RWPE2 (cell line): ENCODE measurements at places on chromosomes 13 and 19.
A peak's percentile ranks its signal among the peaks of the same experiment; 100 is the strongest.

- DNase-seq, result no peak
Observed at GRCh38 chr13:81987677-81988357, 1646.9 kb upstream of the SPRY2 start.

DNA sequence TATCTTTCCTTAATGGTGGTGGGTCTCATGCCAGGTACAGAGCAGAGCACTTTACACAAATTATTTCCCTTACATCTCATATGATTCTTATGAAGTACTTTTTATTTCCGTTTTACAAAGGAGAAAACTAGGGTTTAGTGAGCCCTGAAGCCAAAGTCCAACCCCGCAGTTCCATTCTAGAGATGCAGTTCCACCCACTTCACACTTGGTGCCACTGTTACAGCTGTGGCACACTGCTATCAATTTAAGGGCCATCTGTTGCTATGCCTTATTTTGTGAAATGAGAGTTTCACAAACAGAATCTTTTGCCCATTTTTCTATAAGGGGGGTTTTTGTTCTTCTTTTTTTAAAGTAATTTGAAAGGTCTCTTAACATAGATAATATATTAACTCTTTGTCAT is 12.9 kb downstream of the MIPEP start:
- no peak for DNase-seq

DNA sequence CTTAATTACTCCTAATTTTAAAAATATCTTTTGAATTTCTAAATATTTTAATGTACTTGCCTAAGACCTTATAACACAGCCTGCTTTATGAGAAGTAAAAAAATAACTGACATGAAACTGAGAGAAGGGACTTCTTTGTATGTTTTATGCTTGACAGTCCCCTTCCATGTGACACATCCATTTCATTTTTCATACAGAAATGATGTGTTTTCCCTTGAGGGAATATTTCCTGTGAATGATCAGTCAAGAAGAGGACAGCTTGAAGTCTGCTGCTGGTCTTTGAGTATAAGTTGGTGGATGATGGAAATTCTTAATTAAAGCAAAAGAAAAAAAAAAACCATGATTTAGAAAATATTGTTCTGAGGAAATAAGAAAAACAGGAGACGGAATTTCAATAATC is 230.4 kb upstream of the KLHL1 start:
- DNase-seq, result no peak

GRCh38 chr13:31310786-31311185 is 111.0 kb downstream of the B3GLCT start:
- no peak for DNase-seq

GRCh38 chr19:10690341-10690781 is 10.9 kb upstream of the QTRT1 start:
- no peak for DNase-seq

DNA sequence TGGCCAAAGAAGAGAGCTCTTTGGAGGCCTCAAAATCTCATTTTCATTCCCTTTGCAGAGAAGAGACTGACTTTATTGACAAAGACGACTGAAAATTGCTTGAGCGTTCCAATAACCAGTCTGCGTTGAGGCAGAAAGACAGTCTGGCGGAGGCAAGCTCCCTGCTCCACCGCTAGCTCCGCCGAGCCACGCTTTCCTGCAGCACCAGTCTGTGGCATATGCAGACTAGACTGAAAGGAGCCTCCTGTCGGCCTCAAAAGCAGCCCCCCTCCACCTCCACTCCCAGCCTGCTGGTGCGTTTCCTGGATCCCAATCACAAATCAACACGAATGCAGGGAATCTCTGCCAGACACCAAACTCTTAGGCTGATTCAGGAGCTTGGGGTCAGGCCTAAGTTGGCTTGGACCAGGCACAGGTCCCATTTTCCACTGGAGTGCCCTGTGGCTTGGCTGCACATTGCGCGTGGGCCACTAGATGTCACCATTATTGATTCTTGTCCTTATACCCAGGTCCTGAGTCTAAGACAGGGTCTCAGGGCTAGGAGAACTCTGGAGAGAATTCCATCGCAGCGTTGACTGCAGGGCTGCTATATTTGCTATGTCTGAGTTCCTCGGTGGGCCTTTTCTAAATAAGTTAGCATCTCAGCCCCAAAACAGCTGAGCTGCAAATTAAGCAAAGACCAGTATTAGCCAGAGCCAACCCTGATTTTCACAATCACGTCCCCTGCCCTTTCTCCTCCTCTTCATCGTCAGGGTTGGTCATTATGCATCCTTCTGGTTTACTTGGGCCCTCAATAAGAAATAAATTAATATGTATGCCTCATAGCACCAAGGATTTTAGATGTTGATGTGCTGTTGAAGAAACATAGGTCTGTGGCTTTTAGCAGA is 5.2 kb upstream of the ZNF507 start:
- no peak for DNase-seq

- no peak for DNase-seq
Observed at GRCh38 chr13:87537951-87538350, 133.2 kb upstream of the SLITRK5 start.

DNA sequence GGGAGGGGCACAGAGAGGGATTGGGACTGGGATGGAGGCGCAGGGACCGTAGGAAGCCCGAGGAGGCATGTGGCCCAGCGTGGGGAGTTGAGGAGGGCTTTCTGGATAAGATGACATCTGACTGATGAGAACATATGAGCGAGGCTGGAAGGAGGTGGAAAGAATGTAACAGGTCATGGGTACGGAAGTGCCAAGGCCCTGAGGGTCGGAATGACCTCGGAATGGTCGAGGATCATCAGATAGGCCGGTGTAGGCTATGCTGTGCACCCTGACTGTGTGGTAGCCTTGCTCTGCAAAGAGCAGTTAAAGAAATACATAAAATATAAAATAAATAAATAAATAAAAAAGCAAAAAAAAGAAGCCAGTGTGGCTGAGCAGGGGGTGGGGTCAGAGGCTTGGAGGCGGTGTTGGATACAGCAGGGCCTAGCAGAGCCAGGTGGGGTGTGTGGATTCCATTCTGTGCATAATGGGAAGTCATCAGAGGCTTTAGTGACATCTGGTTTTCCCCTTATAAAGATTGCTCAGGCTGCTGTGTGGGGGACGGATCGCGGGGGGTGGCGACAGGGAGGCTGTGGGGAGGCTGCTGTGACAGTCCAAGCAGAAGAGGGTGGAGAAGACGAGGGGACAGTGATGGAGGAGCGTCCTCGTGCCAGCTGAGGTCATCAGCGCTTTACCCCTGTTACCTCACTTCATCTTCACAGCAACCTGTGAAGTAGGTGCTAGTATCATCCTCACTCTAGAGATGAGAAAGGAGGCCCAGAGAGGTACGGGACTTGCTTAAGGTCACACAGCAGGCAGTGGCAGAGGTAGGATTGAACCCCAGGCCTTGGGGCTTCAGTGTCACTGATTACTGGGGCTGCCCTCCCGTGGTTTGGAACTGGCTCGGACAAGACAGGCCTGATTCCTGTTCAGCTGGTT is 5.0 kb downstream of the PAK4 start:
- DNase-seq, result no peak

- DNase-seq, result no peak
Observed at GRCh38 chr19:41478875-41479756, 36.2 kb downstream of the ERICH4 start.

- no peak for DNase-seq
Observed at GRCh38 chr13:90382425-90382824, 965.1 kb upstream of the MIR17HG start.

DNA sequence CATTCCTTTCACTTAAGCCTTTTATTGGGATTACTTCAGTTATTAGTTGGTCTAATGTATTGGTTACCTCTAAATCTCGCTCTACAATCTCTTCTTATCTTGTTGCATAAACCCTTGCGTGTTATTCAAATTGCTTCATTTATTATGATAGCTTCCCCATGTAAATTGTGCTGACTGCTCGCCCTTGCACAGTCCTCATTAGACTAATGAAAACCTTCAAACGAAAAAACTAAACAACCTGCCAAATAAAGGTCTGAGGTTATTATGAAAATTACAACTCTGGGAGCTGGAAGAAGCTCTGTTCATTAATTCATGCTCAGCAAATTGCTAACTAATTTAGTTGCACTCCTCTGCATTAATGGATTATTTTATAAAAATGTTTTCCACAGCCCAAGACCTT is 320.1 kb downstream of the DACH1 start:
- no peak for DNase-seq

- DNase-seq, result no peak
Observed at GRCh38 chr13:94996445-94996844, 284.1 kb upstream of the SOX21 start.

- DNase-seq, result peak; percentile 21
Observed at GRCh38 chr13:114112826-114113322, 19.5 kb downstream of the RASA3 start.

DNA sequence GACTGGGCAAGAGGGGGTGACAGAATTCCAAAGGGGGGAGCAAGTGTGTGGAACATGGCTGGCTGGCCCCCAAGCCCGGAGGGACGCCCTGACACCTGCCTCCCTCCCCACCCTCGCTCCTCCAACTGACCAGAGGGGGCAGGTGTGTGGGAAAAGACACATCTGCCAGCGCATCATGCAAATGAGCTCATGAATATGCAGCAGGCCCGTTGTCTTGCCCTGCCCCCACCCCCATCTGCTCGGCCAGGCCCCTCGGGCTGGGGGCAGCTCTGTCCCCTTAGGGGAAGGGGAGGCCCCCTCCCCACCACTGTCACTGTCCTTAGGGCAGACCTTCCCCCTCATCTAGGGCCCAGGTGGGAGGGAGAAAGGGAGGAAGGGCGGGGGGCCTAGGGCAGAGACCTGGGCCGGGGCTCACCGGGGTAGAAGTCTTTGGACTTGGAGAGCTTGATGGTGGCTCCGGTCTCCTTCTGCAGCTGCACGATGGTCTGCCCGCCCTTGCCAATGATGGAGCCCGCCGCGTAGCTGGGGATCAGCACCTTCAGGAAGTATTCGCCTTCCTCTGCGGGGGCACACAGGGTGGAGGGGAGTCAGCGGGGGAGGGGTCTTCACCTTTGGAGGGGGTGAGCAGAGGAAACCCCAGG is 12.9 kb downstream of the NOVA2 start:
- no peak for DNase-seq

- DNase-seq, result no peak
Observed at GRCh38 chr13:65540175-65540574, 1690.0 kb downstream of the PCDH9 start.

- no peak for DNase-seq
Observed at GRCh38 chr19:13932911-13933393, 5.3 kb downstream of the PODNL1 start.

- no peak for DNase-seq
Observed at GRCh38 chr19:49904136-49904535, 7.4 kb upstream of the IL4I1 start.

DNA sequence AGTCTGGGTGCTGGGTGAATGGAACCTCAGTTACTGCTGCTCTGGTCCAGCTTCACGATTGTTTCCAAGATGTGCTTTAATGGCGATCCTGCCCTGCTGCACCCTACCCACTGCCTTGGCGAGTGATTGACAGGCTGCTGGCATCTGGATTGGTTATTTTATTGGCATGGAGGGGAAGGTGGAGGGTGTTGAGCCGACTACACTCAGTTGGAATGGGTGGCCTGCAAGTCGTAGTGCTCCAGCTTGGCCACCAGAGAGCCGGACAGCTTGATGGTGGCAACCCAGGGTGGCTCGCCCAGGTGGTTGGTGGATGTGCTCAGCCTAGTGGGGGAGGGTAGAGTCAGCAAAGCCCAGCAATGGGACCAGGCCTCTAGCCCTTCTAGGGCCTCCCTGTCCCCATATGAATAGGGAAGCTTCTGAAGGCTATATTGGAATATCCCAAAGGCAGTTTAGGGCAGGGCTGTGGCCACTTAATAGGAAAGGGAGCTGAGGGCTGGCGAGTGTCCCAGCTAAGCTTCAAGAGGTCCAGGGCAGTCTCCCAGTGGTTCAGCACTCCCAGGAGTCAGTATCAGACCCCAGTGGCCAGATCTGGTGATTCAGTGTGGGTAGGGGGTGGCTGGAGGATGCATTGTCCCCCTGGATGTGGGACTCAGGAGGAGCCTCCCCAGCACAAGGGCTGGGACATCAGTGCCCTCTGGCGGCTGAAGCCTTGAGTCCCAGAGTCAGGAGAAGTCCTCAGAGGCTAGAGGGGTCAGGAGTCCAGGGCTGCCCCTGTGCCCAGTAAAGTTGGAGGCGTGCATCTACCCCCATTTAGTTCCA is 3.4 kb downstream of the GGN start:
- DNase-seq, result no peak

DNA sequence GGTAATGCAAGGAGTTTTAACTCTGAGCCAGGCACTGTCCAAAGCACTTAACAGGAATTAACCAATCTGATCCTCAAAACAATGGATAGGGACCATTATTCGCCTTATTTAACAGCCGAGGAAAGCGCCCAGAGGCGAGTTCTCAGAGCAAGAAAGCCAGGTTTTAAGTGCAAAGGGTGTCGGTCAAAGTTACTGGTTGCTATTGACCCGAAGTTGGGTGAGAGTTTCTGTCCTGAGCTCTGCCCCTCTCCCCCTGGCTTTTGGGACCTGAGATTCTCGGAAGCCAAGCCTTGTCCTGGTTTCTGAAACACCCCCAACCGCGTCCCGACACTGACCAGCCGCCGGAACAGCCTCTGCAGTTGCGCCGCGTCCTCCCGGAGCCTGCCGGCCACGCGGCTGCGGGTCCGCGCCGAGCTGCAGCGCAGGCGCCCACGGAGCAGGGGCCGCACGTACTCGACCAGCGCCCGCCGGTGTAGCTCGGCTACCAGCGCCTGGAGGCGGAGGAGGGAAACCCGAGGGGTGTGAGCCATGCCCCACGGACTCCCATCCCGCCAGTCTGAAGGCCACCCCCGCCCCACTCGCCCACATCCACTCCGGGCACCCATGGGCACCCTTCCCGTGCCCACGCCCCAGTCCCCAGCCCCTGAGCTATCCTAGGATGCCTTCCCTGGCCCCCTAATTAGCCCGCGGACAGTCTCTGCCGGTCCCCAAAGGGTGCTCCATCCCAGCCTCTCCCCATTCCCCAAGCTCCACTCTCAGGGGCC is 27.8 kb downstream of the EXOC3L2 start:
- no peak for DNase-seq

- DNase-seq, result peak; percentile 90
Observed at GRCh38 chr19:2096034-2096479, at the start of gene MOB3A. TSS of gene MOB3A (minus strand) at chr19:2096326. CDS start at chr19:2078560, 17,766 bp downstream.

- no peak for DNase-seq
Observed at GRCh38 chr13:20439261-20439660, 86.4 kb downstream of the CRYL1 start.

DNA sequence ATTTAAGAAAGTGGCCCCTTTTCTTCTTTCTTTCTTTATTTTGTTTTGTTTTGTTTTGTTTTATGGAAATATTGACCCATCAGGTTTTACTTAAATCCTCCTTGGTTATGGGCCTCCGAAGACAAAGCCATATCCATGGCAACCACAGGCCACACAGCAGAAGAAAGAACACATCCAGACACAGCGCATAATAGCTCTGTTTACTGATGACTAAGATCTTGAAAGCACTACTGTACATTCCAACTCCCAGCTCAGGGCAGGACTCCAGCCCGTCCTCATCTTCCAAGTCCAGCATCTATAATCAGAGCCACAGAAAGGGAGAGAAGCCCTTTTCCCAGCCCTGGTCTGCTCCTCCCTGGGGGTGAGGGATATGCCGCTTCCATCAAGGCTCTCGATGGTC is 84.3 kb downstream of the NUFIP1 start:
- no peak for DNase-seq

GRCh38 chr19:18204394-18205199 is 755 bp upstream of the RAB3A start:
- no peak for DNase-seq

- no peak for DNase-seq
Observed at GRCh38 chr13:29878101-29878500, 27.7 kb upstream of the UBL3 start.

GRCh38 chr19:21901861-21902260 is 65.9 kb upstream of the ZNF43 start:
- no peak for DNase-seq
